ENCODE measurements at places on chromosomes 7 and 10.

DNA sequence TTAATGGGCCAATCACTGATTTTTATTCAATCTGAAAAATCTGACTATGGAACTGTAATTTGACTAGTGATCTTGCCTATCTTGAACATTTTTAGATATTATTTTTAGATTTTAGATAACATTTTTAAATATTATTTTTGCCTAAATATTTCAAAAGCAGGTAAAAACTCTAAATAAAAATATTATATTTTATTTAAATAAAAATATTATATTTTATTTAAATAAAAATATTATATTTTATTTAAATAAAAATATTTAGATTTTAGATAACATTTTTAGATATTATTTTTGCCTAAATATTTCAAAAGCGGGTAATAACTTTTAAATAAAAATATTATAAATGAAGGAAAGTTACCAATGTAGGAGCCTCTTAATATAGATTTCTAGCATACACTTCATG is 187.8 kb downstream of the PHF14 start:
- no peak for DNase-seq

- DNase-seq: no peak
Observed at GRCh38 chr7:90723233-90723632, 127.1 kb downstream of the CDK14 start.

DNA sequence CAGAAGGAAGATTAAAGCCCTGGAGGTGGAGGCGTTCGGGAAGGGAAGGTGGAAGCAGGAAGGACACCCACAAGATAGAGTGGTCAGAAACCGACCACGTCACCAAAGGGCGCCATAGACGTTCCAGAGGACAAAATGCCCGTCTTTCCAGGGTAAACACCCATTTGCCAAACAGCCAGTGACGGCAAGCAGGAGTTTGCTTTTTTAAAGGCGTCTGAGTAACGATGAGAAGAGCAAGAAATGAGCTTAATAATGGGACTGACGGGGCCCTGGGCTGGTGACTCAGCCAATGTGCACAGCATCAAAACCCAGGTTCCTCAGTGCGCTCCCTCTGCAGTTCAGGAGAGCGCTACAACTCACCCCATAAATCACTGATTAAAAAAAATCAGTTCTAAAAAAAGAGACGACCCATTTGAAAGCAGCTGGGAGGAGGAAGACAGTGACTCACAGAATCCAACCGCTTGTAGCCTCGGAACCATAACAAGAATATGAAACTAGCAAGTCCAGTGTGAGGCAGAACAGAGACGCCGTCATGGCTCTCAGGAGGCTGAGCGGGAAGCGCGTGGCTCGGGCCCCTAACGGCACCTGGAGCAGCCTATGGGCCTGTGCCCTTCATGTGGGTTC is 5.9 kb downstream of the DIP2C start:
- no peak for DNase-seq

GRCh38 chr7:156783864-156784263 is 109.1 kb downstream of the LMBR1 start:
- DNase-seq: no peak

- no peak for DNase-seq
Observed at GRCh38 chr7:130930681-130931080, 196.7 kb upstream of the KLF14 start.

DNA sequence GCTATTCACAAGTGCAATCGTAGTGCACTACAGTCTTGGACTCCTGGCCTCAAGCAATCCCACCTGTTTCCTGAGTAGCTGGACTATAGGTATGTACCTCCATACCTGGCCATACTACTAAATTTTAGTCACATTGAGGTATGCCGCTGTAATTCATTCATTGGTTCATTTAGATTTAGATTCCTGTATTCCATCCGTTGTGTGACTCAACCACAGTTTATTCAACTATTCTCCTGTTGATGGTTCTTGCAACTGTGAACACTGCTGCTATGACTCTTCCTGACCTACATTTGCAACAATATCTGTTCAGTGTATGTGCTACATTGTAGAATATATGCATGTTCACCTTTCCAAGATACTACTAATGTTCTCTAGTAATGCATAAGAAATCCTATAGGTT is 8.0 kb upstream of the ZCCHC24 start:
- no peak for DNase-seq

GRCh38 chr10:34599026-34599795 is 215.9 kb downstream of the PARD3 start:
- no peak for DNase-seq

DNA sequence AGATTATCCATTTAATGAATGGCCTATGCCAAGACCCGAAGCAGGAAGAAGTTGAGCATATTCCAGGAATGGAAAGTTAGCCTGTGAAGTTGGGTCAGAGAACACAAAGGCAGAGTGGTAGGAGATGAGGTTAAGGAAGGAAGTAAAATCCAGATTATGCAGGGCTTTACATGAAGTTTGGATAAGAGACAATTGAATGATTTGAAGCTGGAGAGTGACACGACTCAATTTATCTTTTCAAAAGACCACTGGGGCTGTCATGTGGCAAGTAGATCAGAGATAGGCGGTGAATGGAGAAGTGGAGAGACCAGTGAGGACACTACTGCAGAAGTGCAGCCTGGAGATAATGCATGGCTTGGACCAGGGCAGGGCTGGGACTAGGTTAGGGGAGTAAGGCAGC is 7.2 kb upstream of the CNOT4 start:
- DNase-seq: no peak

DNA sequence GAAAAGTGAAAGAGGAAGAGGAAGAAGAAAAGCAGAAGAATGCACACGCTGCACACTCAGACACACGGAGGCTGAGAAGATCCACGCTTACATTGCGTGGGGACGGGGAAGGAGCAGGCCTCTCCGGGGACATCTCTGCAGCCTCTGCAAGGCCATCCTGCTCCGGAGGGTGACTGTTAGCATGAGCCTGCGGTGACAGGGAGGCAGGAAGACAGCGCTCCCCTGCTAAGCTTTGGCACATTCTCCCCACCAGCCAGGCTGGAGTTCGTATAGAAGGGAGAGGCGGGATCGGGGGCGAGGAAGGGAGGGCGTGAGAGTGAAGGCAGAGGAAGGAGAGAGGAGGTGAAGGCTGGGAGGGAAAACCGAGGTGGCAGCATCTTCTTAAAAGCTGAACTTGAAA is 366.0 kb upstream of the SHH start:
- DNase-seq: no peak

DNA sequence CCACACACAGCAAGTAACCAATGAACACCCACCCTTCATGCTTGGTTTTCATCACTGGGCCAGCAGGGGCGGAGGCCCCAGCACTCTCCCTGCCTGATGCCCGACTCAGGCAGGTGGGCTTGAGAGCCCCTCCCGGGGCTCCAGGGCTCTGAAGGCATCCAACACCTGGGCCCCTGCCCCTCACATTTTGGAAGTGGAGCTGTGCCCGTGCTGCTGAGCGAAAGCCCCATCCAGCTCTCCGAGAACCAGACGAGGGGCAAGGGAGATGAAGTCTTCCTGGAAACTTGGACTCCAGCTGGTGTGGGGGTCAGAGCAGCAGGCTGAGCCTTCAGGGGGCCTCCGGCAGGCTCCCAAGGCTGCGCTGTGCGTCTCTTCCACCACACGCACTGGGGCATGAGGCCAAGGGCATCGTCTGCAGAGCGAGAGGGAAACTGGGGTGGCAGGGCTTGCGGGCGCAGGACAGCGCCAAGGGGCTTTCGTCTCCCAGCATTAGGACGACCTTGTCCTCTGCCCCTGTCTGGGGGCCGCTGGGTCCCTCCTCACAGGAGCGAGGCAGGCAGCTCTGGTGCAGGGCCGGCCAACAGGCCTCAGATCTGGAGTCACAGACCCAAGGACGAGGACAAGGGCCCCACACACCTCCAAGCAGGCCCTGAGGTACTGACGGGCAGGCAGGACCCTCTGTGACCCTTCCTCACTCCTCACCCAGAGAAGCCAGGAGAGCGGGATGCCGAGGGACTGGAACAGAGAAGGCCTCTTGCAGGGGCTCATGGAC is 108.3 kb upstream of the FAM20C start:
- DNase-seq: no peak

- no peak for DNase-seq
Observed at GRCh38 chr7:16726189-16726588, 27.4 kb upstream of the TSPAN13 start.

GRCh38 chr10:72832701-72833100 is 60.8 kb upstream of the OIT3 start:
- no peak for DNase-seq

- no peak for DNase-seq
Observed at GRCh38 chr10:17645621-17646345, 1.8 kb downstream of the STAM start.

- DNase-seq: no peak
Observed at GRCh38 chr10:58756130-58756719, 243.6 kb downstream of the BICC1 start.

GRCh38 chr10:65419629-65420028 is 1506.2 kb upstream of the LRRTM3 start:
- no peak for DNase-seq

- DNase-seq: no peak
Observed at GRCh38 chr7:68206946-68207485, 1210.4 kb downstream of the TYW1 start.

- DNase-seq: peak; percentile 72
Observed at GRCh38 chr7:2138146-2138765, 94.5 kb downstream of the MAD1L1 start.

GRCh38 chr10:79230328-79230830 is 116.9 kb upstream of the PPIF start:
- DNase-seq: no peak

DNA sequence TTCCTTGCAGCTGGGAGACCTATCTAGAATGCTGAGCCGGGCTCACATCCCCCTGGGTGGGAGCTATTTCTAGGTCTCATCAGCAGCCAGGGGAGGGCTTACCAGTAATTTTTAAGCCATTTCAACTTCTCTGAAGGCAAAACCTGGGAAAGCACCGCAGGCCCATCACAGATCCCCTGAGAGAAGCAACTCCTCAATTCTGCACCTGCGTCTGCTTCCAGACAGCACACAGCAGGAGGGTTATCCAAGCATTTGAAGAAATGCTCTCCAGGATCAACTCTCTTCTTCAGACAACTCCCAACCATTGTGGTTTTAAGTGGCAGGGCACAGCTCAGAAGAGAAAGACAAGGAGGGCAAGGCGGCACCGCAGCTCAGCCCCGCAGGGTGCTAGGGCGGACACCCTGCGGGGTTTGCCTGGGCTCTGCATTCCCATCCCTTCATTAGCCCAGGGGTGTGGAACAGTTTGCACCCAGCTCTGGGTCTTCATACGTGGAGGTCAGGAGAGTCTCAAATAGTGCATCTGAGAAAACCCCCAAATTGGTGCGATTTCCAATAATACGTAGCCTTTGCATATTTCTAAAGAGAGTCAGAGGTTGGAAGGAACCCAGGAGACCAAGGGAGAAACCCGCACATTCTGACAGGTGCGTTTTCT is 618.7 kb downstream of the DNAJB6 start:
- DNase-seq: no peak

DNA sequence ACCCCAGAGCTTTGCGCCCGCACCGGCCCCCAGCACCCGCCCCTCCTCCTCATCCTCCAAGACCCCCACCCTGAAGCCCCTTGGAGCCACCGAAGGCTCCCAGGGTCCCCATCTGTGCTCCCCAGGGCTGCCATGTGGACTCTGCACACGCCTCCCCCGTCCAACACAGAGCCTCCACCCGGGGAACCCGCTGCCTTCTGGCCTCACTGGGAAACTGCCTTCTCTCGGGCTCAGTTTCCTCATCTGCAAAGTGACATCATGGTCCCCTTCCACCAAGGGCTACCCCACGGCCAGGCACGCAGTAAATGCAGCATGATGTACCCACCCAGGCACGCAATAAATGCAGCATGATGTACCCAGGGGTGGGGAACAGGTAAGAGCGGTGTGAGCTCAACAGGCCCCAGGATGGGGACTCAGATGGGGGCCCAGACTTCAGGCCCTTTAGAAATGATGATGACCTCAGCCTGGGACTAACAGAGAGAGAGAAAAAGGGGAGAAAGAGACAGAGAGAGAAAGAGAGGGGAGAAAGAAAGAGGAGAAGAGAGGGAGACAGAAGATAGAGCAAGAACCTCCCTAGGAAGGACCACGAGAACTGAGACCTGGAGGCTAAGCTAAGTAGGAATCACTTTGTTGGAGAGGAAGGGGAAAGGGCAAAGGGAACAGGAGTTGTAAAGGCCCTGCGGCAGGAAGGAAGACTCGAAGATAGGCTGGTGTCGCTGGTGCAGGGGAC is 2.5 kb upstream of the MICALL2 start:
- DNase-seq: no peak

DNA sequence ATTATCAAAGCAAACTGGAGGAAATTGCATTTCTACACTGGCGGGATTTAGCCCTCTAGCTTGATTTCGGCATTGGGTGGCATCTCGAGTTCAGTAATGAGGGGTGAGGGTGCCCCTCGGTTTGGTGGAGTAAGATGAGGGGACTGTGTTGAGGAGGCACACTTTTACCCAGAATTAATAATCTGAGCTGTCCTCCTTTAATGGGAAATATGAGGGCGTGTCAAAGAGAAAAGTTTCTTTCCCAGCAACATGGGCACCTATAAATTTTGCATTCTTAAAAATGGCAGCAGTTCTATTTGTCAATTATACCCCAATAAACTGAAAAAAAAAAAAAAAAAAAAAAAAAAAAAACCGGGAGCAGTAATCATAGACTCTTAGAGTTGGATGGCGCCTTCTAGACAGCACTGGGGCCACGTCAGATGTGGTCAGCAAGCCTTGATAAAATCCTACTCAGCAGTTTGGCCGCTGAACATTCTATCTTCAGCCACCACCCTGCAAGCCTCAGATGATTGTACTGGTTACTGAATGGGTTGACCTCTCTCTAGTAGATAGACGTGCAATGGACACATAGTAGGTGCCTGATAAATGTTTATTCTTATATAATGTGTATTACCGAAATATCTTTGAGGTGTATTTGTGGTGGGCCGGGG is 931 bp downstream of the PAPSS2 start:
- no peak for DNase-seq

DNA sequence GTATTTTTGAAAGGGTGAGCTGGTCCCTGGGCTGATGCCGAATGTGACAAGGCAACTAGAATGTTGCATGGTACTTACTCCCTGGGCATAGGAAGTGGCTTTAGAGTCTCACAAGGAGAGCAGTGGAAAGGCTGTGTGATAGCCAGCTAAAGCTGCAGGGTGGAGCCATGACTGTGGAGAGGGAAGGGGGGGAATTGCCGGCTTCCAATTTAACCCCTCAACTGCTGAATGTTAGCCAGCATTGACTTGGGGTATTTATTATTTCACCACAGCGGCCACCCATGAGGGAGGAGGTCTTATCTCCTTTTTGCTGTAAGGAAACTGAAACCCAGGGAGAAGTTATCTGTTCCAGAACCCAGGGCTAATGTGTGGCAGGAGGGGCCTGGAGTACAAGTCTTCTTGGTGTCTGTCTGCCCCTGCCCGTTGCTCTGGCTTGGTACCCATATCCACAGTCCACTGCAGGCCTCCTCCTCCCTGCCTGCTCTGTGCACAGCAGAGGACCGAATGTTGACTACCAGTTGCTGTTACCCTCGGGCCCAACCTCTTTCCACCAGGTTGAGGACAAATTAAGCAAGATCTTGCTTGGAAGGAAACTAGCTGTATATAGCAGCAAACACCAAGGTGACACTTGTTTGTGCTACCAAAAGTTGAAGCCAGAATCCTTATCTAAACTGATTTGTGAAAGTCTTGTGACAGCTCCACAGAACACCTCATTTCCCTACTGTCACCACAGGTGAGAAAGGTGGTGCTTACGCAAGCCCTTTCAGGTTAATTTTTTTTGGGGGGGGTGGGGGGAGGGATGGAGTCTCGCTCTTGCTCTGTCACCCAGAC is 37.6 kb downstream of the WBP1L start:
- no peak for DNase-seq

Data from GM12892 (cell line).